ENCODE measurements at places on chromosomes 6 and 20.

DNA sequence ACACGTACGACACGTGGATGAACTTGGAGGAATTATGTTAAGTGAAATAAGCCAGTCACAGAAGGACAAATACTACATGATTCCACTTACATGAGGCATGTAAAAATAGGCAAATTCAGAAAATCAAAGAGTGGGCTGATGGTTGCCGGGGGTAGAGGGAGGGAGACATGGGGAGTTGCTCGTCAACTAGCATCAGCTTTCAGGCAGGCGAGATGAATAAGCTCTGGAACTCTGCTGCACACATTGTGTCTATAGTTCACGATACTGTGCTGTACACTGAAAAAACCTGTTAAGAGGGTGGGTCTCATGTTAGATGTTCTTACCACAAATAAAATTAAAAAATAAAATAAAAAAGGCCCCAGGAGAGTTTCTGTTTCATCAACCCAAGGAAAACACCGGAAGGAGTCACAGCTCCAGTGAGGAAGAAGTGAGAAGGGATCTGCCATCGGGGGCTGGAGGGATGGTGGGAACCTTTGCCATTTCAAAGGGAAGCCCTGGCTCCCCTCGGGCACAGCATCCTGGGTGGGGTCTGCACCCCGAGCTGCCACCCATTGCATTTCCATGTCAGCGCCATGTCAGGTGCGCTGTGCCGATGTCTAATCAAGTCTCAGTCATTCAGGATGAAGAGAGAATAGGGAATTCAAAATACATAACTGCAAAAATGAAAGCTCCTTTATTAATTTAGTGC is 98.3 kb downstream of the SLC22A23 start:
- no peak for DNase-seq

- DNase-seq = peak; percentile 79
Observed at GRCh38 chr6:170224694-170225660, 65.9 kb downstream of the DLL1 start.

DNA sequence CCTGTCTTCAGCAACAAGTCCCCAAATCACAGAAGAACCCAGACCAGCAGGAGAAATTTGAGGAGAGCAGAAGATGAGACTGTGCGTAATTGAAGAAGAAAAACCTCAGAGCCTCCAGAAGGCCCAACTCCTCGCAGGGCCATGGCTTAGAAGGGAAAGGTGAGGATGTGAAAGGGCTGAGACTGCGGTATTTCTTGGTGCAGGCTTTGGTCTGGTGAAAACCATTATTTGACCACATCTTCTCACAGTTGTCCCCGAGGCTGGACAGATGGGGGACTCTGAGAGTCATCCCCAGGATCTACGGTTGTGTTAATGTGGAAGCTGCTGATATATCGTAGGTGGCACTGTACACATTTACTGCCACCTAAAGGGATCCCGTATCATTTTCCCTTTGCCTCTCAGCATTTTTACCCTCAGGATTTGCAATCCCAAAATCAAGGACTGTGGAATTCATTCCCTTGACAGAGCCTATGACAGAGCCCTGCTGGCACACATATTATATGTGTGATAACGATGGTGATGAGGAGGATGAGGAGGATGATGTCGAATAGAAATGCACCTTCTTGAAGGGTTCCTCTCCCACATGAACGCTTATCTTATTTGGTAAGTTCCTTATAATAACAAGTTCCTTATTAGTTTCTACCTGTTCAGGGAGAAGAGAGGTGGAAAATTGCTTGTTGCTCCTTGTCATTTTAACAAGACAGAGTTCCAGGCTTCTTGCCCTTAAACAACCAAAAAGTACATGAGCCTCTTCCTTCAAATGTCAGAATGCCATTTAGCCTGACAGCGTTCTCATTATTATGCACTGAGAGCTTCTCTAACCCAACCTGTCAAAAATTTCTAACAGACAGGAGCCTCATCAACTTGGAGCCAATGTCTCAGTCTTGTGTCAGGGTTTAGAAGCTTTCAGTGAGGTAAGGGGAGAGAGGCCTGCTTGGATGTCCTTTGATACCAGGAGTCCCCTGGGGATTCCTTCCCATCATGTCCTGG is 135.8 kb downstream of the PXDC1 start:
- DNase-seq = no peak

GRCh38 chr20:51331481-51331880 is 211.0 kb downstream of the NFATC2 start:
- DNase-seq = no peak

- DNase-seq = no peak
Observed at GRCh38 chr6:117138920-117139319, 126.4 kb upstream of the VGLL2 start.

GRCh38 chr20:36349384-36350170 is 43.4 kb downstream of the DLGAP4 start:
- DNase-seq = no peak

DNA sequence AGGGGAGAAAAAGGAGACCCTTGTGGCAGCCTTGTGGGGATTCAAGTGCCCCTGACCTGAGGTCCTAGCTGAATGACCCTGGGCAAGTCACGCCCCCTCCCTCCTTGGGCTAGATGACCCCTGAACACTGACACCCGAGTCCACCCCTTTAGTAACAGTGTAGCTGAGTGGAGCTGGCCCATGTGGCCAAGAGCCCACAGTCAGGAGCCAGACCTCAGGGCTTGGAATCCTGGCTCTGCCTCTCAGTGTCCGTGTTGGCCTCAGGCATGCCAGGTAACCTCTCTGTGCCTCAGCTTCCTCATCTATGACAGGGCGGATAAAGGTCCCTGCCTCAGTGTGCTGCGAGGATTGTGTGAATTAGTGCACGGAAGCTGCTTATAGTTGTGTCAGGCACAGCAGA is 14.3 kb downstream of the IP6K3 start:
- no peak for DNase-seq

DNA sequence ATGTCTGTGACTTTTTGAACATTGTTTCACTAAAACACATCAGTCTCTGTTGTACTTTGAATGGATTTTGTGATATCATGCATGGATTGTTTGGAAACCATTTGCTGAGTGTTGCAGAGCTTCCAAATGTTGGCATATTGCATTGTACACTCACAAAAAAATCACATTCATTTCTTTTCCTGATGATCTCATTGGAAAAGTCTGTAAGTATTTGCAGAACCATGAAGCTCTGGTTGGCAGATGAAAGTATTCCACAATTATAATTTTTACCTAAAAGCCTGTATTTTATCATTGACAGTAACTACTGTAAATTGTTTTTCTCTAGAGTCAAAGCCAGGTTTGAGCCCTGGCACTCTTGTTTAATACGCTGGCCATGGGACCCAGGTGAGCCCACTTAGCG is 42.1 kb downstream of the VAPB start:
- no peak for DNase-seq

DNA sequence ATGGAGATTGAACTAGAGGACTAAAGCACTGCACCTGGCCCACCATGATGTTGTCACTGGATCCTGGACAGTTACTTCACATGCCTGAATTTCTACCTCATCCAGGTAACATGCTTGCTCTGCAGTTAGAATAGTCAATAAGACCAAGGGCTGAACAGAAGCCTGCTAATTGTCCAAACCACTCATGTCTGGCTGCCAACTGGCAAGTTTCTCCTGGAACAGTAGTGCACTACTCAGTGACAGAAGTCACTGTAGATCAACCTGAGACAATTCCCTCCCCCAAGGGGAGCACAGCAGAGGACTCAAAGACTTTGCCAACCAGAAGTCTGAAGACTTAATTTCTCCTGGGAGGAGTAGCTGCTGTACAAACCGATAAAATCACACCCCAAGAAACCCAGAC is 454.6 kb upstream of the MARCKS start:
- DNase-seq = no peak

GRCh38 chr6:159959165-159959975 is 9.5 kb upstream of the IGF2R start:
- no peak for DNase-seq

GRCh38 chr6:37354526-37355384 is 972 bp downstream of the RNF8 start:
- peak; percentile 49 for DNase-seq

GRCh38 chr6:82711105-82711827 is 347.6 kb downstream of the TPBG start:
- no peak for DNase-seq

- DNase-seq = no peak
Observed at GRCh38 chr6:139533573-139534471, 159.4 kb upstream of the CITED2 start.

DNA sequence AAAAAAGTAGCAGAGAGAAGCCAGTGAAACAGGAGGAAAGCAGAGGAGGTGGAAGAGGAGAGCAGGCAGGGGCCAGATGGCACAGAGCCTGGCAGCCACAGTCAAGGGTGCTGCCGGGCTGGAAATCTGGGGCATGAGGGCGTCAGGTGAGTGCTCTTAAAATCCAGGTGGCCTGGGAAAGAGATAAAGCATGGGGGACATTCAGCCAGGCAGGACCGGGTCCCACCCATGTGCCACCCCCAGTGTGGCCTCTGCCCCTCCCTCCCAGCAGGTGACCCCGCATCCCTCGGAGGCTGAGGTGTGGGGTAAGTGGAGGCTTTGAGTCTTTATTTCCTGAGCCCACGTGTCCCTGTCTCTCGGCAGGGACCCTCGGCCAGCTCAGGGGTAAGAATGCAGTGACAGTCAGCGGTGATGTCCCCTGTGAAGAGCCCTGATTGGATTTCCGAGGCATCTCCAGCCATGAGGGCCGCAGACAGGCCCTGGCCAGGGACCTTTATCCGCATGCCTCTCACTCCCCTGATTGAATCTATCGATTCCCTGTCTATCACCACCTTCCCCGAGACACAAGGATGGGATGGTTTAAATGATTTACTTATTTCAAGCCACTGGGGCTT is 33.8 kb upstream of the SULF2 start:
- DNase-seq = no peak

DNA sequence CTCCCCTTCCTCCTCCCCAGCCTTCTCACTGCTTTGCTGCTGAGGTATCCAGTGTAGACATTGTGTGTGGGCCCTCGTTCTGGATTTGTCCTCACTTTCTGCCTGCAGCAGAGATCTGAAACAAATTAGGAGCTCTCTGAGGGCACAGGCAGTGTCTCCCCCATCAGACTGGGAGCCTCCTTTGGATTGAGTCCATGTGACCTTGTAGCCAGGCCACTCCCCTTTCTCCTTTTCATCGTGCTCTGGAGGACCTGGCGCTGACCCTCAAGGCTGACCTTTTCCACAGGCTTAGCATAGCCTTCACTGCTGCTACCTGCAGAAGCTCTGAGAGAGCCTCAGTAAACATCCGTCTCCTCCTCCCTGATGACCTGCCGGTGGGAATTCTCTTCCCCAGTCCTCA is 26.2 kb downstream of the VEGFA start:
- no peak for DNase-seq

- DNase-seq = no peak
Observed at GRCh38 chr6:21780141-21780540, 186.6 kb downstream of the SOX4 start.

DNA sequence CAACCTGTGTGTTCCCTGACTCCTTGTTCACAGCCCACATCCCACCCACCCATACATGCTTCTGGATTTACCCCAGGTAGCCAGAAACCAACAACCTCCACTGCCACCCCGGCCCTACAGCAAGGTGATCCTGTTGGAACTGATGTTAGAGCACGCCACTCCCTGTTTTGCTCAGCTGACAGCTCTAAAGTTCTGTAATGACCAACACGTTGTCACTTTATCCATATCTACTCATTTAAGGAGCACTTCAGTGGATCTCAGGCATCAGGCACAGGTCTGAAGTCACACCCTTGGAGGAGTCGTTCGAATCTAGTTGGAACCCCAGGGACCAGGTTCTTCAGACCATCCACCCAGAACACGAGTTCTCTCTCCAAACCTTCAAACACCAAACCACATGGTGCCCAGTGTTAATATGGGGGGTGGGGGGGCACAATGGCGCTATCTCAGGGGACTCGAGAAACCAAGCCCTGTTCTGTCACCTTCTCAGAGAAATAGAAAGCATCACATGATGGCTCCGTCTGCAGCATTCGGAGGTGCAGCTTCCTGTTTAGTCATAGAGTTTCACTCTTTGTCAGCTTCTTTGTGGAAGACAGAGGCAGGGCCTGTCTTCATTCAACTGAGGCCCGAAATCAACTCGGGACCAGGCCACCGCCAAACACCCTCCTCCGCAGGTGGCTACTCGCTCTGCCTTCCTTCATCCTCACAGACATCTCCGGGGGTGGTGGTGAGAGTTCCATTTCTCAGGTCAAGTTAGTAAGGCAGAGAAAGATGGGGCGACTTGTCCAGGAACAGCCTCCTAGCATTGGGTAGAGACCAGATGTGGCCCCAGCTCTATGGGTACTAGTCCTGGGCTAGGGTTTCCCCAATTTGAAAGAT is 142.2 kb downstream of the NFATC2 start:
- DNase-seq = no peak

GRCh38 chr6:104421650-104422049 is 438.1 kb downstream of the HACE1 start:
- DNase-seq = no peak

DNA sequence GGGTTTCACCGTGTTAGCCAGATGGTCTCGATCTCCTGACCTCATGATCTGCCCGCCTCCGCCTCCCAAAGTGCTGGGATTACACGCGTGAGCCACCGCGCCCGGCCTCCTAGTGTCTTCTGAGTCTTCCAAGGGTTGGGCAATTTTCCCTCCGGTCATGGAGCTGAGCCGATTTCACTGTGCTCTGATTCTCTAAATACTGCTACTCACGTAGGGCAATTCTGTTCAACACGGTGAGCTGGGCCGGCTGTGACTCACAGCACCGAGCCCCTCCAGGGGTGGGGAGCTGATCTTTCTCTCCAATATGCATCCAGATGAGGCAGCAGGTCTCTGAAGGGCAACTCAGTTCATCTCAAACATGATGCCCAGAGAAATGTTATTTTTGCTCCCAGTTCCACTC is 71.6 kb upstream of the CD93 start:
- DNase-seq = peak; percentile 40

DNA sequence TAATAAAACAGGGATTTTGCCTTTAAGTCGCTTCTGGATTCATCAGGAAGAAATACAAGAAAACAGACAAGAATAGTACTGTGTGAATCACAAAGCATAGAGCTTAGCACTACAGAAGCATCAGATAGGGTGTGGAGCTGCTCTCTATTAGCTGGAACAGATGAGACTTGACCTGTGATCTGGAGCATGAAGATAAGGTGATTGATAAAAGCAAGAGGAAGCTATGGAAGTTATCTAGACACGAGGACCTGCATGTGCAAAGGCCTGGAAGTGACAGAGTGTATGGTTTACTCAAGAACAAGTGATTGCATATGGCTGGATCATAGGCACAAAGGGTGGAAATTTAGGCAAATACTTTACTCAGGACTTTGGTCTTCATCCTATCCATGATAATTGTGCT is 112.9 kb upstream of the MLIP start:
- no peak for DNase-seq

- DNase-seq = no peak
Observed at GRCh38 chr20:6034134-6034969, 19.5 kb downstream of the LRRN4 start.

GRCh38 chr20:59030911-59031563 is 1.1 kb downstream of the ATP5F1E start:
- DNase-seq = no peak

All from left lobe of liver (tissue), 2 donors.